ENCODE measurements at places on chromosomes 3 and 15.

GRCh38 chr3:150410311-150411105 lies 2.4 kb downstream of the TSC22D2 start:
- peak; percentile 35 for DNase-seq

GRCh38 chr15:82298520-82298919 lies 35.9 kb downstream of the SAXO2 start:
- peak; percentile 67 for DNase-seq

- no peak for DNase-seq
Measured at GRCh38 chr3:52437326-52438103, 7.4 kb downstream of the SEMA3G start.

DNA sequence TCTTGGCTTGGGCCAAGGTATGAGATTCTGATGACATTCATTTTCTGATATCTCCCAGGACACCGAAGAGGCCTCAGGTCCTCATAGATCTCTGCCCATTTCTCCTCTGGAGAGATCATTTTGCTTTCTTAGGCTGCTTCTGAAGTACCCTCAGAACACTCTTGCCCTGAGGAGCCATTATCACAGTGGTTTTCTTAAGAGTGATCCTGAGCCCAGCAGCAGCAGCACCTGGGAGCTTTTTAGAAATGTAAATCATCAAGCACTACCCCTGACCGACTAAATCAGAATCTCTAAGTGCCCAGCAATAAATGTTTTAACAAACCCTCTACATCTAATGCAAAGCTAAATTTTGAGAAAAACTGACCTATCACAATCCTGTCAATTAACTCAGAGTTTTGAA lies 40.6 kb upstream of the SLC9A9 start:
- no peak for DNase-seq

- no peak for DNase-seq
Measured at GRCh38 chr3:9664119-9664751, 14.9 kb downstream of the MTMR14 start.

Data from thymus (tissue), 14 donors.